Omental fat pad (tissue), 4 donors: ENCODE measurements at places on chromosomes 2 and 18. TPM values are rescaled to one million over a fixed set of nuclear protein-coding genes. Genes with fewer than 3 reads are reported as not detected.

The CYS1 gene
- 0.63 TPM for total RNA-seq

- no peak for DNase-seq
Measured at GRCh38 chr2:218043701-218044109, 25.3 kb upstream of the RUFY4 start.

The B3GNT7 gene
- total RNA-seq = 4.9 TPM

DNA sequence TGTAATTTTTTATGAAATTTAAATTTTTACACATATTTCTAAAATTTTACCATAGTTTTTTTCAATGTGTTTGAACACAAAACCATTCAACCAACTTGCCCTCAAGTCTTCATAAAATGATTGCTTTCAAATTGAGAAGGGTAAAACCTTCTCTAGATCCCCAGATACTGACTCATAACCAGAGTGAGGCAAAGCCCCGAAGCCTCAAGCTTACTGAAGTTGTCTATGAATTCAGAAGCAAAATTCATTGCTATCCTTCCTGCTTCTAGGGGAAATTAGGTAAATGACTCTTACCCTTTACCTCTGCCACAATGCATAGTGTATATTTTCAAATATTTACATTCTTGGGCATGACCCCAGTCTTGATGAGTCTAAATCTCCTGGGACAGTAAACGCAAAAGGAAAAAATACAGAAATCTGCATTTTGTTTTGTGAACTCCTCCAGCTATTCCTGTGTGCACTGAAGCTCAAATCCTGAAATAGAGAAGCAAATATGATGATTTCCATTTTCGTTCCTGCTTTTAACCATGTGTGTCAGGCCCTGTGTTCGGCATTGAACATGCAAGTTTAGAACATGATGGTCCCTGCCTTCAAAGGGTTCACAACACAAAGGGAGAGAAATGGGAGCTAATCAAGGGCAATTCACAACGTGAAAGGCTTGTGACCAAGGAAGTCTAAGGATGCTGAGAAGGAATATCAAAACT, 246.3 kb downstream of the SUCLG1 start:
- DNase-seq = no peak

DNA sequence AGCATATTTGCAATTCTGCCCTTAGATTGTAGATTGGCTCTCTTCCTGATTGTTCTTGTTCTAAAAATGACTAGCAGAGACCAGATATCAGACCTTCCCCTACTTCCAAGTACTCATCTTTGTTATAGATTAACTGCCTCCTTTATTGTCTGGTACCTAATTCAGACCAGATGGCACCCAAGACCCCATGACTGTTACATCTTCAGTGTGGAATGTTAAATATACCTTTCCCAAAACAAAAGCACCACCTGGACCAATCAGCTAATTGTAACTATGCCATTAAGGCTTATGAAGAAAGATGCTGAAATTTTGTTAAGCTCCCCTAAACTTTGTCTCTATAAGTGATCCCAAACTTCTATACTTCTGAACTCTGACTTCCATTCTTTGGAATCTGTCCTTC, 12.0 kb upstream of the TFPI start:
- DNase-seq = no peak

The FAM98A gene
- total RNA-seq = 65.5 TPM

The LAMA1 gene
- total RNA-seq = 2.2 TPM

DNA sequence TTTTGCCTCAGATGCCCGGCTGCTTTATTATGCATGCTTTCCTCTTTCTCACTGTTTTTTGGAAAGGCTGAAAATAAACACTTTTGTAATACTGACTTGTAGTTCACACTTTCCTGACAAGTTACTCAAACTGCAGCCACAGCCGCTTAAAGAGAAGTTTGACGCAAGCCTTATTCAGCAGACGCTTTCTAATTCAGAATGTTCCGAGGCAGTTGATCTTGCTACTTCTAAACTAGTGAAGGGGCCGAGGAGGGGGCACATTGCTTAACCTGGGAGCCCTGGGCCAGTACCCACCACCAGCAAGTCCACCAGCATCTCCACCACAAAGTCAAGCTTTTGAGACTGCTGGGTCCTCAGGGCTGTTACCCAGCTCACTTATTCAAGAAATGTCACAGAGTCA, 71.8 kb upstream of the SPRED2 start:
- no peak for DNase-seq

GRCh38 chr18:74632856-74633255, 35.2 kb downstream of the ZNF407 start:
- DNase-seq = no peak

GRCh38 chr2:219003267-219003634, 10.0 kb upstream of the CRYBA2 start:
- DNase-seq = no peak

DNA sequence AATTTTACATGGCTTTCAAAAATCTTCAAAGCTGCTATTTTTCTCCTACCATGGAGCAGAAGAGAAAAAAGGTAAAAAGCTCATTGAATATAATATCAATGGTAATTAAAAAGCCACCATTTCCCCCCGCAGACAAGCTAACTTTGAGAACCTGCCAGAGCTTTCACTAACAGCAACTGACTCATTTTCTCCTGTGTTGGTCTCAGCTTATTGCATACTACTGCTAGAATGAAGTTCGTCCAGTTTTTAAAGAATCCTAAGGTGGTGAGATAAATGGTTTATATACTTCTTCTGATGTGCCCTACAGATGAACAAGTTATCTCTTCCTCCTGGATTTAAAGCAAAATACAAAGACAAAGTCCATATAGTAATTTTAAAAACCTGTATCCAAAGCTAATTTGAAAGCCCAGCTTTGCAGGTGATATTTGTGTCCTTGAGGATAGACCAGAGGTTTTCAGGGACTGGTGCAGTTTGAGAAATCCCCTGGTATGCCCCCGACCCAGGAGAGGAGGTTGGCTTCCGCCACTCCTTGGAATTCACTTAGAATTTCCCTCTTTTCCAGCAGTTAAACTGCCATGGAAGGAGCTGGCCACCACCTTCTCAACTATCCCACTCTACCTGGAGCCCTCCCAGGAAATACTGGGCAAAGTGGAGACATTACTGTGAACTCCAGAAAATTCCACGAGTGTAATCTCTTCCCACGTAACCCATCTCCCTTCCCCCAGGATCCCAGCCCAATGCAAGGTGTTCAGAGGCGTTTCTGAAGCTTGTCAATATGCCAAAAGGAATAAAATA, 17.5 kb downstream of the YPEL5 start:
- no peak for DNase-seq

The RAPGEF4 gene
- total RNA-seq = 11.7 TPM
